SW480 (cell line): ENCODE measurements at places on chromosomes 7 and 10.
A peak's percentile ranks its signal among the peaks of the same experiment; 100 is the strongest.

GRCh38 chr7:101673951-101674350, 44.9 kb upstream of the MYL10 start:
- peak; percentile 40 for DNase-seq

- no peak for DNase-seq
These were observed 1.8 kb upstream of the KIF20B start for GRCh38 chr10:89699581-89700064.

GRCh38 chr7:93977211-93977950, 26.8 kb downstream of the BET1 start:
- DNase-seq: no peak

DNA sequence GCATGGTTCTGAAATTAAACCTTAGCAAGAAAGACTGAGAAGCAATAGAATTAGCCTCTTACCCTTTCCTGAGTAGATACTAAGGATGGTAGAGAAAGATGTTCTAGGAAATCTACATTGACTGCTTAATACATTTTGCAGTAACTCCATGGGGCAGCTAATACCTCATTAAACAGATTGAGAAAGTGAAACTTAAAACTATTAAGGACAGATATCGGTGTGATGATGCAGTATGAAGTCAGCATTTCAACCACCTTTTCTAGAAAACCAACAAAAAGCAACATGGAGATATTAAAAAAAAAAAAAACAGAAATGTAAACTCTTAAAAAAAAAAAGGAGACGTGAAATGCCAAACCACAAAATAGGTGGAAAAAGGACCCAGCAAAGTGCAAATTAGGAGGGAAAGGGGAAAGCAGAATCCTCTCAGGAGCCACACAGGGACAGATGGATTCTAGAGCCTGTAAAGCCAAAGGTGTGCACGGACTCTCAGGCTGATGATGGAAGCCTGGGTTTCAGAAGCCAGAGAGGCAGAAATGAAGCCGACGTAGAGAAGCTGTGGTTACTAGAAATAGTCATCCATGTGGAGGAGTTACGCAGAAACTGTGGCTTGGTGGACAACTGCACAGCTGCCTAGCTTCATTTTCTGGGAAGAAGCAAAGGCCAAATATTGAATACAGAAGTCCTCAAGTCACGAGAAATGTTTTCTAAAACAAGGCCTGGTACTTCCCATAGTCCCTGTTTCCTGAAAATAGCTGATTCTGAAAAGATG, 38.1 kb upstream of the GPR141 start:
- DNase-seq: no peak

DNA sequence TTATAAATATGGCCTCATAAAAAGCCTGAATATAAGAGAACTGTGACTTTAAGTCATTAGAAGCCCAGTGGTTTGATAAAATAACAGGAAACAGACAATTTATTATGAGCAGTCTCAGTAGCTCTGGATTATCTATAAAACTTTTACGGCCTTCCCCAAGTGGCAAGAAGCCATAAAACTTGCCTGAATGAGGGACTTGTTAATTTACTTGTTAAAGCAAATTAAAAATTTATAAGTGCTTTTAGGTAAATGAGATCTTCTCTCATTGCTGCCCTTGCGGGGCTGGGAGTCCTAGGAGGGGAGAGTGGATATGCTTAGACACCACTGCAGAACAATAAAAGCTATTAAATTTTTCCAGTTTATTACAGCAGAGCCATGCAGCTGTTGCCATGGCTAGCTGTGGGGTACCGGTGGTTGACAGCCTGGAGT, 499.9 kb downstream of the AUTS2 start:
- DNase-seq: no peak

DNA sequence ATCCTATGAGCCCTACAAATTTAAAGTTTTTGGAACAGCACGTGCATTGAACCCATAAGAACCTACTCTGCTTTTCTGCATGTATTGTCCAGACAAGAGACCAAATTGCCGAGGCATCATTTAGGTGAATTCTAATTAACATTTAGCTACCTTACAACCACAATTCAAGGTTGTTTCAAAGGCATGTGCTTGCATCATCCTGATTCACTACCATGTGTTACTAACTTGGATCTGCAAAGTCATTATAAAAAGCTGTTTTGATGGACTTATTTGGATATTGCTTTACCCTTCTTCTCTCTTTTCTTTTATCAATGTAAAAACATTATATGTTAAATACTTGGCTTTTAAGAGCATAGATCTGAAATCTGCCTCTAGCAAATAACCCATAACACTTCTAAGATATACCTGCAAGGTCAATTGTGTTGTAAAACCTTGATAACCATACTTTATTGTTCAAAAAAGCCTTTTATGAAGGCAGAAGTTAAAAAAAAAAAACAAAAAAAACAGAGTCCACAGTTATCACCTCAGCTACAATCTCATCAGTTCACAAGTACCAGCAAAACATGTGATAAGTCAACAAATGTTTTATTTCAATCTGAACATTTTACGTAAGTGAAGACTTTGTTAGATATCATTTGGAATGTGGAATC, 51.9 kb downstream of the CFTR start:
- no peak for DNase-seq

- DNase-seq: peak; percentile 36
These were observed 861 bp upstream of the USP6NL start for GRCh38 chr10:11612021-11613001.

DNA sequence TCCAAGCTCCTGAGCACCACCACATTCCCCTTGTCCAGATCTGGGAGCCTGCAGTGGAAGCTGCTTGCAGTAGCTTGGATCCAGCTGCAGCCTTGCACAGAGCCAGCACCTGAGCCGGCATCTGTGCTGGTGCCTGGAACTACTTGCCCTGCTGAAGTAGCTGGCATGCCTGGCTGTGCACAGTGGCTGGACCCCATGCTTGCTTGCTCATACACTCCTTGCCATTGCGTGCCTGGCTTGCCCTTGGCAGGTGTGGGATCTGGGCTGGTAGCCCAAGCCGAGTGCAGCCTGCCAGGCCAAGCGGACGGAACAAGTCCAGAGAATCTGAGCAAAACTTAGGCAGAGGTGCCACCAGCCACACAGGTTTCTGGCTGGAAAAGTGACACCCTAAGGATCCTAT, 759.9 kb downstream of the IPMK start:
- no peak for DNase-seq

GRCh38 chr10:33815776-33816175, 481.3 kb upstream of the NRP1 start:
- no peak for DNase-seq

DNA sequence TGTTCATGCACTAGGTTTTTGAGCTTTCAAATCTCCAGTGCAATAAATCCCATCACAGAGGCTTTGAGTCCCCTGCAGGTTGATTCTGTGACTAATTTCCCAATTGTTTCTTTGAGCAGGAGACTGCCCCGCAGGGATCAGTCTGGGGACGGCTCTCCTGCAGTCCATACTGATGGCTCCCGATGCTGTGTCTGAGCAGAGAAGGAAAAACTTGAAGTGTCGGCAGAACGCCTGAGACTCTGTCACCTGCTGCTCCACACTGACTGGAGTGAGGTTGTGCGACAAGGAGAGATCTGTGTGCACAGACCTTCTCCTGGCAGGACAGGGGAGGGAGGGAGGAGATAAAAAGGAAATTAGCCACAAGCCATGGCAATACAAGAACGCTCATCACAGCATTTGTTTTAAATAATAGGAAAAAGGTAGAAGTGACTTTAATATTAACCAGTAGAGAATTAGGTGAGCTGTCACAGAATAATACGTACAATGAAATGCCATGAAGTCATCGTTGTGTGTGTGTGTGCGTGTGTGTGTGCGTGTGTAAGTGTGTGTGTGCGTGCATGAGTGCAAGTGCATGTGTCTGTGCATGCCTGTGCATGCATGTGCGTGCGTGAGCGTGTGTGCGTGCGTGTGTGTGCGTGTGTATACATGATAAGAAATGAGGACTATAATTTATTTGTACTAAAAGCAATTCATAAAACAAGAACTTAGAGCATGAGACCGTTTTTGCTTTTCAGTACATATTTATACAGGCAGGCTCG, 38.2 kb downstream of the HTR5A start:
- DNase-seq: no peak

DNA sequence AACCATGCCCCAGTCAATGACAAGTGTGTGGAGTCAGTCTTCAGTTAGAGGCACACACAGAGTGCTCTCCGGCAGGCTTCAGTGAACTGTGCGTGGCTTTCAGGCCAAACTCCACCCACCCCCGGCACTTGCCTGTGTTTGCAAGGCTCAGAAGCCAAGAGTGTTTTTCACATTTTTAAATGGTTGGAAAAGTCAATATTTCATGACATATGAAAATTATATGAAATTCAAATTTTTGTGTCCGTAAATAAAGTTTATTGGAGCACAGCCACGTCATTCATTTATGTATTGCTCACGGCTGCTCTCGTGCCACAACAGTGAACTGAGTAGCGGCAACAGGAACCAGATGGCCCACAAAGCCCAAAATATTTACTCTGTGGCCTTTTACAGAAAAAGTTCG, 104.7 kb downstream of the SFMBT2 start:
- no peak for DNase-seq
